ENCODE measurements at places on chromosomes 1 and 21.

- DNase-seq: no peak
Measured at GRCh38 chr1:89044970-89045721, 19.9 kb downstream of the GBP1 start.

DNA sequence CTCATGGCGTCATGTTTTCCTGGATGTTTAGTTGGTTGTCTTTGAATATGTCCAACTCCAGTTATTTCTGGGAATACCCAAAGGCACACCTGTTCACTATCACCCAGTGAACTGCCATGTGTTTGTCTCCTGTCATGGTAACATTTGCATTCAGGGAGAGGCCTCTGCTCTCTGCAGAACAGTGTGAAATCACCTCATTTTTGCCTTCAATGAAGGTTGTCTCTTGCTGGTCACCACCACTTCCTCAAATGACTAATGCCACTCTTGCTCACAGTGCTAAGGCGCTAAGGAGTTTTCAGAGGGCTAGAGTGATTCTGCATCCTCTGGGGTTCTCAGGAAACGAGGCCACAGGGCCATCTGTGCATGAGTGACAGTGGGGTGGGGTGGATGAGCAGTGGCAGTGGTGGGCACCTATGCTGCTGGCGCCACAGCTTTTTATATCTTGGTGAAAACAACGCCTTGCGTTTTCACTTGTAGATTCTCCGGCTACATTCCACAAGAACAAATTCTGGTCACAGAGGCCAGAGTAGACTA is 60.0 kb upstream of the ATP5PO start:
- no peak for DNase-seq

- no peak for DNase-seq
Measured at GRCh38 chr21:45080232-45080631, 5.9 kb downstream of the ADARB1 start.

DNA sequence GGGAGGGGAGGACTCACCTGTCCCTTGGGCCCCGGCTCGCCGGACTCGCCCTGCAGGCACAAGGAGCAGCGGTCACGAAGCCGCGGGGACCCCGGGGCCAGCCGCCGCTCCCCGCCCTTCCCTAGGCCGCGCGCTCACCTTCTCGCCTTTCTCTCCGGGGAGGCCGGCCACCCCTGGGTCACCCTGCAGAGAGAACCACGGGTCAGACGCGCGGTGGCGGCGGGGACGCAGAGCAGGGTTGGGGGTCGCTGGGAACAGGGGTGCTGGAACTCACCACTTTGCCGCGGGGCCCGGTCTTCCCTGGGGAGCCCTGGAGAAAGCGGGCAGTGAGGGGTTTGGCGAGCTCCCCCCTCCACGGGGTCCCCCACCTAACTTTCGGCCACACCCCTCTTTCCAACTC is 13.3 kb downstream of the COL9A2 start:
- no peak for DNase-seq

- DNase-seq: no peak
Measured at GRCh38 chr1:110888049-110888448, 15.1 kb downstream of the CD53 start.

DNA sequence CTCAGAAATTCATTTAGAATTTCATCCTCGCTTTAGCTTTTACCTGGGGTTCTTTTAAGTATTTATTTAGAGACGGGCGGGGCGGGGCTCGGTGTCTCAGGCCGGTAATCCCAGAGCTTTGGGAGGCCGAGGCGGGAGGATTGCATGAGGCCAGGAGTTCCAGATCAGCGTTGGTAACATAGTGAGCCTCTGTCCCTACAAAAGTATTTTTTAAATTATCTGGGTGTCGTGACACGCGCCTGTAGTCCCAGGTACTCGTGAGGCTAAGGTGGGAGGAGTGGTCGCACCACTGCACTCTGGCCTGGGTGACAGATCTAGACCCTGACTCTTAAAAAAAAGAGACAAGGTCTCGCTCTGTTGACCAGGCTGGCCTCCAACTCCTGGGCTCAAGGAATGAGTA is 942 bp upstream of the RSBN1 start:
- DNase-seq: no peak

GRCh38 chr1:10901091-10901890 is 104.8 kb upstream of the CASZ1 start:
- DNase-seq: no peak

GRCh38 chr1:47478090-47478489 is 40.2 kb downstream of the FOXD2 start:
- DNase-seq: no peak

DNA sequence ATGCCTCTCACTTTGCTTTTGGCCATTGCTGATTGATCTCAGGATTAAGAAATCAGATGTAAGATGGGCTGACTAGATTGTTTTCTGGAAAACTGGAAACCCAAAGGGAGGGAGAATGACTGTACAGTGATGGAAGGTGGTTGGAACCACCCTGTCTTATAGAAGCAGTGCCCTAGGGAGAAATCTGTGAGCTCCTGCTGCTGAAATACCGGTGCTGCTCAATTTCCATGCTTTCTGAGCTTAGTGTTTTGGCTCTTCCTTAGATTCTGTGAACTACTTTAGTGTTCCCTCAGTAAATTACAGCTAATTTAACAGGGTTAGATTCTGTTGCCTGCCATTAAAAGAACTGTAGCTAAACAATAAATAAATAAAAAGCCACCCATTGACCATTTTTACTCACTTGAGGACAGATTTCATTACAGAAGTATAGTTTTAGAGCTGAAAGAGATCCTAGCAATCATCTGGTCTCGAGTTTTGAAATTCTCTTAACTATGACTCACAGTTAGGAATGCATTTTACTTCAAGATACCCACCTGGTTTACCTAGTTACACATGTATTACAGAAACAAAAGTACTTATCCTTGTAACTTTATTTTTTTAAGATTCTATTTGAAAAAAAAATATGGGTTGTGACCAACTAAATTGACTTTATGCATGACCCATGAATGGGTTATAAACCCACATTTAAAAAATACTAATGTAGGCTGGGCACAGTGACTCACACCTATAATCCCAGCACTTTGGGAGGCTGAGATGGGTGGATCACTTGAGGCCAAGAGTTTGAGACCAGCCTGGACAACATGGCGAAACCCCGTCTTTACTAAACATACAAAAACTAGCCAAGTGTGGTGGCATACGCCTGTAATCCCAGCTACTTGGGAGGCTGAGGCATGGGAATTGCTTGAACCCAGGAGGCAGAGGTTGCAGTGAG is 33.2 kb downstream of the CAMSAP2 start:
- no peak for DNase-seq

DNA sequence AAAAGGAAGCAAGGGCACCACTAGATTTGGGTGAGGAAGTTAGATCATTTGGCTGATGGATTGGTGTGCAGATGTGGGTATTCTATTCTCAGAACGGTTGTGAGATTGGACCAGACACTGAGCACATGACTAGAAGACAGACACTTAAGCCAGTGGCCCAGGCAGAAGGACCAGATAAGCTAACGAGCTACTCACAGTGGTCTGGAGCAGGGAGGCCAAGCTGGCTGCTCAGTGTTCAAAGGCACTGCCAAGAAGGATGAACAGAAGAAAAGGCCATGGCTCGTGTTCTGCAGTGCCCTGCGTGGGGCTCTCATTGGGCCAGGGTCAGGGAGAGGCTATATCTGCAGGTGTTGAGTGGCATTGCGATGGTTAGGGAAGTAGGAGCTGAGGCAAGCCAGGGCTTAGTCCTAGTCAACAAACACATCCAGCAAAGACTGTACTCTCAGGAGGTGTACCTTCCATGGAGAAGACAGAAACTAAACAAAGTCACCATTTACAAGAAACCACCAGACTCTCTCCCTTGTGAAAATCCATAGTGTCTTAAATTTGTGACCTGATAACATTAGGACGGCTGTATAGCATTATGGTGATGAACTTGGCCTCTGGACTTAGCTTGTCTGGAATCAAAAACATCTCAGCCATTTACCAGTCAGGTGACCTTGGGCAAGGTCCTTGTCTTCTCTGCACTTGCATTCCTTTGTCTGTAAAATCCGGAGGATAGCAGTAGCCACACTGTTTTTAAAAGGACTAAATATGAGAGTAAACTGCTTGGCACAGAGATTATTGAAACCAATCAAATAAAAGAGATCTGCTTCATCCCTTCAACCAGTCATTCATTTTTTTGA is 274.5 kb downstream of the SIPA1L2 start:
- DNase-seq: no peak

DNA sequence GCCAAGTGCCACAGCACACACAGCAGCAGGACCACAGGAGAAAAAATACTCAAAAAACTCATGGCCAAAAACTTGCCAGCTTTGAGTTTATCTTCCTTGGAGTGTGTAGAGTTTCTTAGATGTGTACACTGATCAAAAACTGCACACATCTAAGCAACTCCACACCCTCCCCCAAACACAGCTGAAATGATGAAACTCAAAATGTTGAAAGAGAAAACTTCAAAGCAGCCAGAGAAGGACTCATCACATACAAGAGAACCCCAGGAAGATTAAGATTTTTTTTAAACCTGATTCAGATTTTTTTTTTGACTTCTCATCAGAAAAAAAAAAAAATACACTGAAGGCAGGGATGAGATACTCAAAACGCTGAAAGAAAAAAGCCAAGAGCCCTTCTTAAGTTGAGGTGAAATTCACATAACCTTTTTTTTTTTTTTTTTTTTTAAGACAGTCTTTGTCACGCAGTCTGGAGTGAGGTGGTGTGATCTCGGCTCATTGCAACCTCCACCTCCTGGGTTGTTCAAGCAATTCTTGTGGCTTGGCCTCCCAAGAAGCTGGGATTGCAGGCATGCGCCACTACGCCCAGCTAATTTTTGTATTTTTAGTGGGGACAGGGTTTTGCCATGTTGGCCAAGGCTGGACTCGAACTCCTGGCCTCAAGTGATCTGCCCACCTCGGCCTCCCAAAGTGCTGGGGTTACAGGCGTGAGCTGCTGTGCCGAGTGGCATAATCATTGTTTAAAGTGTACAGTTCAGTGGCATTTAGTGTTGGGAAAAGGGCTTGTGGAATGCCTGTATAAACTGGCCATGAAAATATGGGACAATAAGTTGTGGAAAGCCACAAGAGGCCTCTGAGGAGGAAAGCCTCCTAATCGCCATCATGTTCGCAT is 20.9 kb upstream of the PDXK start:
- DNase-seq: no peak
